ENCODE measurements at places on chromosomes 3 and 15.

- DNase-seq, result no peak
These were observed 48.3 kb upstream of the ACP3 start for GRCh38 chr3:132268956-132269355.

DNA sequence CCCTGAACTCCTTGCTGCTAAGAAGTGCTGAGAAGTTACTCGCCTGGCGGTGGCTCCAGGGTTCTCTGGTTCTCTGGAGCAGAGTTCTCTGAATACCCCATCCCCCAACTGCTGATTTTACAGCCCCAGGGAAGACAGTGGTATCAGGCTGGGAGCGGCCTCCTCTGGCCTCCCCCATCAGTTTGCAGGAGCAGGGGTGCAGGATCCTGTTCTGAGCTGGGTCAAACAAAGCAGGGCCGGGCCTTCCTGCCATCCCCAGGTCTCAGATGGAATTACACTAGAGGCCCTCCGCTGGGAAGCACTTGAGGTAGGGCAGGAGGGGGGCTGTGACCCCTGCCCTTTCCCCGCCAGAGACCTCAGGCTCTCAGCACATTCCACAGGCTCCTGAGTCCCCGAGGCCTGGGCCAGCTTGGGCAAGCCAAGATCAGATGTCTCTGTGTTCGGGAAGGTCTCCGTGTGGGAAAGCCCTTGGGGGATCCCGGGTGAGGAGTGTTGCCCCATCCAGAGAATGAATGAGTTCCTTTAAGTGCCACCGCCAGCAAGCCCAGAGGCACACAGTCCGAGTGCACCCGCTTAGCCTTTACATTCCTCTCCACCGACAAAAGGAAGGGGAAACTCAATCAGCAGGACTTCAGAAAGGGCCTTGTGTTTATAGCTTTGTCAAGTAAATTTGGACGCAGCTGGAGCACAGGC is 149.9 kb downstream of the LRRK1 start:
- peak; percentile 63 for DNase-seq

DNA sequence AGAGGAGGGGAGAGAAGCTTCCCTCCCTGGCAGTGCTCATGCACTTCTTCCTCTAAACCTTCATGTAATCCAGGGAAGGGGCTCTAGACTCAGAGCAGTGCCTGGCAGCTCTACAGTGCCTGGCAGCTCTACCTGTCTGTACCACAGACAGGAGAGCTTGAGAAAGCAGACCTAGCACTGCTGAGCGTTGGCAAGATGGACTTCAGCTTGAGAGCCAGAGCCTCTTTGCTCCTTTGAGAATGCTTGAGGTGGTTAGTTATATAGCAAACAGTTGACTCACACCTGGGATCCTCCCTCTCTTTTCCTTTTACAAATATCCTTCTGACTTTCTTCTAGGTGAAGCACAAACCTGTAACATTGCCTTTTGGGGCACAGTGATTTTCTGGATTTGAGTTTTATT is 20.9 kb downstream of the FBXO22 start:
- no peak for DNase-seq

DNA sequence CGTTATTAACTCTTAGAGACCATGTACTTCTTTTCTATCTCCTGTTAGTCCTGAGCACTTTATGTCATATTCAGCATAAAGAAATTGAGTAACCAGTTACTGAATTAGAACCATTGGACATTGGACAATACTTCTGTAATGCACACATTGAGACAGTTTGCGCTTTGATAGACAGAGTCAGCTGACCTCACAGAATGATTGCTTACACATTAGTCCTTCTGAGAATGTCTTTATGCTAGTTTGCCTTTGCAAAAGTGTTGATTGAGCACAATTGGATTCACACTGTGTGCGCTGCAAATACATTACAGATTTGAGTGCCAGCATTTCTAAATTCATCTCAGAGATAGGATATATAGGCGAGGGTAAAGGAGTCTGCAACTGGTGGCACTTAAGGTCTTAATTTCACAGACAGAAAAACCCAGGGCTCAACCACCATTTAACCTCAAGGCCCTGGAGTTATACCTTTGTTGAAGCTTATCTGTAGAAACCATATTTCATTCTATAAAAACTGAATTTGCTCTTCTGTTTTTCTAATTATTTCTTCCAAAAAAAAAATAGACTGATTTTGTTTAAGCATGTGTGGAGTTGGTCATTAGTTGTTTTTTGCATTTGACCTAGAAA is 3.8 kb downstream of the SERPINI1 start:
- DNase-seq, result no peak

DNA sequence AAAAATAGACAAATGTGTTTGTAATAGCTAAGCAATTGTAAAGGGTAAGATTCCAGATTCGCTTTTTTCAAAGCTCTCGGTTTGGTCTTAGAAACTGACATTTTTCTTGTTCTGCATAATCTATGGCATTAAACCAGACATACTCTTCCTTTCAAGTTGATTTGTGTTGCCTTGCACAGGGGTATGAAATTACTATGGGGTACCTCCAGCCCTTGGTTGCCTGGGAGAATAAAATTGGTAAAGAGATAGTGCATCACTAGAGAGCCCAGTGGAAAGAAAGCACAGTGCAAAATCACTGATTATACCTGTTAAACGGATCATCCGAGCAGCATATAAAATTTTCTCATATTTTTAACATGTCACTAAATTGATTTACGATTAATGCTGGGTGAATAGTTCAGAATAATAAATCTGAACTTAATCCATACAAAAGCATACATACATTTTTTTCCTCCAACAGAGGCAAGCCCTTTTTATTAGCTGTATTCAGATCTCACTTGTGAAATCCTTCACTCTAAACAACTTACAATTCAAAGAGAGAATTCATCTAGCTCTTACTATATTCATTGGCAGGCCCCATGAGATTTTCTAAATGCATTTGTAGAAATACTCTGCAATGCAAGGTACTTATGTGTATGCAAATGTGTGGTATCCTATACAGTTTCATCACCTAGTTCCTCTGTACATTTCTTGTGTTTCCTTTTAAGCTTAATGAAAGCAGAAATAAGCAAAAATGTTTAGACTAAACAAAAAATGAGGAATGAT is 224.4 kb downstream of the ROBO1 start:
- no peak for DNase-seq

GRCh38 chr3:11807686-11808085 is 39.0 kb downstream of the TAMM41 start:
- no peak for DNase-seq

GRCh38 chr3:85495602-85496001 is 536.8 kb downstream of the CADM2 start:
- DNase-seq, result no peak
